Stimulated activated CD4-positive, alpha-beta T cell treated with anti-CD3 and anti-CD28 coated beads, Interleukin-4, amount 100 ng/mL, for 48 hours (primary cell): ENCODE measurements at places on chromosomes 16 and 17.

GRCh38 chr17:62652251-62653001 lies 25.0 kb downstream of the MRC2 start:
- DNase-seq, result peak; percentile 15

DNA sequence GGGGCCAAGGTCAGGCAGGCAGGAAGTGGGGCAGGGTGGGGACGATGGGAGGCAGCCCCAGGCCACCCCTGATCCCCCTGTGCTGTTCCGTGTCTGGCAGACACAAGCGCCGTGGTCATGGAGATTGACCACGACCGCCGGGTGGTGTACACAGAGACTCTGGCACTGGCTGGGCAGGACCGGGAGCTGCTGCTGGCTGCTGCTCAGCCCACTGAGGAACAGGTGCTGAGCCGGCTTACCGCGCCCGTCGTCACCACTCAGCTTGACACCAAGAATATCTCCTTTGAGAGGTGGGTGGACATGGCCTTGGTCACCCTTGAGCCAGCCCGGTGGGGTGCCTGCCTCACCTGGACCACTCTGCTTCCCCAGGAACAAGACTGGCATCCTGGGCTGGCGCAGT lies 13.7 kb downstream of the CORO6 start:
- no peak for DNase-seq

DNA sequence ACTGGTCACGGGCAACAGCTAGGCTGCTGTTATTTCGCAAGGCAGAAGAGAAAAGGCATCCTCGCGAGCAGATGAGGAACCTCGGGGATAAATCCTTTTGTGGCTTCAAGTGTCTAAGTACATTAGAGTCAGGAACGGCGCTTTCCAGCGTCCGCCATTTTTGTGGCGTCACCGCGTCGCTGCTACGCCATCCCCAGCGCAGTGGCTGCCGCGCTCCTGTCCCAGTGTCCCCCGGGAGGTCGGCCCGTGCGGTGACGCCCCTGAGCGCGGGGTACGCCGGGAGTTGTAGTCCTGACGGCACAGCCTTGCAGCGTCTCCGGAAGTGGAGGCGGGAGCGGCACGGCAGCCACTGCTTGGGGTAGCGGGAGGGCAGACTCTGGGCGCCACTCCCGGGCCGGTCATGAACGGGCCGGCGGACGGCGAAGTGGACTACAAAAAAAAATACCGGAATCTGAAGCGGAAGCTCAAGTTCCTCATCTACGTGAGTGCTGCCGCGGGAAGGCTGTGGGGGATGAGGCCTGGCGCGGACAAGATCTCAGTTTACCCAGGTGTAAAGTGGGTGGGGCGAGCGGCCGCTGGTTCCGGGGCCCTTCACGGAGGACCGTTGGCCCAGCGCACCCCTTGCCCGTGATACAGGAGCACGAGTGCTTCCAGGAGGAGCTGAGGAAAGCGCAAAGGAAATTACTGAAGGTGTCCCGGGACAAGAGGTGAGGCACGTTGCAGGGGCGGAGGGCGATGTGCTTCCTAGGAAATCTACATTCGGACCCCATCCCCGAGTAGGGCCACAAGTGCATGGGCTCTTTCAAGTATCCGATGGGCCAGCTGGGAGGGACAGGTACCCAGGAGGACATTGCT lies at the start of gene INO80E:
INO80E (plus strand) TSS at position 331 of the 855 bp plus-strand sequence; CDS start at position 401, 70 bp downstream.
- peak; percentile 99 for DNase-seq

GRCh38 chr17:78046923-78047322 lies 81.6 kb downstream of the TMC6 start:
- no peak for DNase-seq

- no peak for DNase-seq
Observed at GRCh38 chr17:80855196-80855947, 136.3 kb upstream of the CHMP6 start.

DNA sequence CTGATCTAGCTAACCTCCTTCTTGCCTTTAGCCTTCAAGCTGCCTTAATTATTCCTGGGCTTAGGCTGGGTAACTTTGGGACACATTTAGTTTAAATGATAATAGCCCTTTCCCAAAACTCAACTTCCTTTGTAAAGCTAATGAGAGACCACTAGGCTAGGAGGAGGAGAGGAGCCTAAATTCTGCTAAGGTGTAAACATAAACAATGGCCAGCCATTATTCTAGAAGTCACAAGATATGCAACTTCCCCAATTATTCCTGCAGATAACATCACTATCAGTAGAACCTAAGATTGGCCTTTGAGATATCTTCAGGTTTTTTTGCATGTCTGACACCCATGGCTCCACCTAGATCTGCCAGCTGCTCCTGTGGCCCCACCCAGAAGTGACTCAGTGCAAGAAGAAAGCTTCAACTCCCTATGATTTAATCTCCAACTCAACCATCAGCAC lies 131.2 kb upstream of the FAM20A start:
- no peak for DNase-seq

- DNase-seq, result no peak
Observed at GRCh38 chr16:86158688-86159360, 259.9 kb downstream of the IRF8 start.

GRCh38 chr17:19904924-19905323 lies 37.2 kb upstream of the ULK2 start:
- no peak for DNase-seq

GRCh38 chr17:30130121-30130520 lies 13.5 kb downstream of the NSRP1 start:
- no peak for DNase-seq
